T1000 (cell line): ENCODE measurements at places on chromosomes 12 and 14.

- no peak for DNase-seq
Measured at GRCh38 chr12:46669720-46670119, 156.1 kb downstream of the SLC38A4 start.

- DNase-seq = no peak
Measured at GRCh38 chr12:31874961-31875608, 84.1 kb upstream of the RESF1 start.

DNA sequence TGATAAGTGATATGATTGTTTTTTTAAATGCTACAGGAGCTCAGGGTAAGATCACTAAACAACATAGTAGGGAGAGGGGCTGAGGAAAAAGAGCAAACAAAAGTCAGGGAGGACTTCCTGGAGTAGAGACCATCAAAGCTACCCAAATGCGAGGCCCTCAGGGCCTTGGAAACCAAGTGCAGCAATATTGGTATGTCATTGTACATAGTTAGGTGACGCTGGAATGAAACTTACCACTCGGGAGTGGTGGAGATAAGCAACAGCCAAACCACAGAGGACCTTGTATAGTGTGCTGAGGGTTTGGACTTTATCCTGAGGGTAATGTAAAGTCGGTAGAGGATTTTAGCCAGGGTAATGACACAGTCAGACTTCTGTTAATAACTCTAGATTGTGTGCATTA is 13.8 kb downstream of the KITLG start:
- DNase-seq = no peak

DNA sequence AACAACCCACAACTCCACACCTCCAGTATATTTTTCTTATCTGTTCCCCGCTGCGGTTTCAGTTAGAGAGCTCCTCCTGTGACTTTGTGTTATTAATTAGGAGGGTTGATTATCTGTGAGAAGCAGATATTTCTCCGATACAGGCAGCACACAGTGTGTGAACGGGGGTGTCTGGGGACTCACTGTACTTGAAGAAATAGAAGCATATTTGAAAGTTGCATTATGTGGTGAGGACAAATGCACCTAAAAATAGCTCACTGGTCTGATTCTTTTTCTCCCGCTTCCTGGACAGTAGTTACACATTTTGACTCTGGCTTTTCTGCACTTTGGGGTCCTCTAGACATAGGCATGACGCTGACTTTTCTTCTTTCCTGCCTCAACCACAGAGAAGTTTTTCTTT is 277.7 kb downstream of the VRK1 start:
- DNase-seq = no peak

GRCh38 chr12:76830436-76830835 is 48.4 kb downstream of the CSRP2 start:
- no peak for DNase-seq
